Cerebellum (tissue), 4 donors: ENCODE measurements at places on chromosomes 11 and 22.

DNA sequence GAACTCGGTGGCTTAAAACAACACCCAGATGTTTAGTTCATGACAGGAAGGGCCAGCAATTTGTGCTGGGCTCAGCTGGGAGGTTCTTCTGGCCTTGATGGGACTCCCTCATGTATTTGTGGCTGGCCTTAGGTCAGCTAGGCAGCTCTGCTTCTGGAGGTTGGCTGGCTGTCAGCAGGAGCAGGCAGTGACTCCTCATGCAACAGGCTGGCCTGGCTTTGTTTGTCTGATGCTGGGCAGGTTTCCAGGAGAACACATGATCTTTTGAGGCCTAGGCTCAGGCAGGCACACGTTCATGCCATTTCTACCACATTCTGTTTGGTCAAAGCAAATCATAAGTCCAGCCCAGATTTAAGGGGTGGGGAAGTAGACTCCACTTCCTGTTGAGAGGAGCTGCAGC is 571.2 kb downstream of the TBC1D22A start:
- no peak for DNase-seq

- no peak for DNase-seq
Observed at GRCh38 chr11:126113012-126113411, 50.3 kb upstream of the CDON start.

- no peak for DNase-seq
Observed at GRCh38 chr11:111449696-111450479, 62.3 kb downstream of the BTG4 start.

GRCh38 chr22:50078761-50079160 is 6.5 kb downstream of the MLC1 start:
- DNase-seq: no peak

- DNase-seq: no peak
Observed at GRCh38 chr11:68471360-68472340, 11.1 kb downstream of the PPP6R3 start.

DNA sequence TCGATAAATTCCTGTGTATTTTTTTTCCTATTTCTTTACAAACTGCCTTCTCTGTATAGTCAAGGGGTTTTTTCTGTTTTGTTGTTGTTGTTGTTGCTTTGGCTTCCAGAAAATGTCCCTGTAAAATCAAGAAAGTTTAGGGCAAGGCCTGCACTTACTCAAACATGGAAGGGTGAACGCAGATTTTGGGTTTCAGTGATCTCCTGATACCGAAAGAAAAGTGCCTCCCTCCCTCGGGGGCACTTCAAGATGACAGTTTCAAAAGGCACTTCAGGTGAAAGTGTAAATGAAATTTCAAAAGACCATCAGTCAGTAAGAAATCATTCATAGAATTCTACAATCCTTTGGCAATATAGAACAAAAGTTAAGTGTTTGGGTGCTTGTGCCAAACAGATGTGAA is 43.4 kb upstream of the TMPRSS4 start:
- no peak for DNase-seq

- peak; percentile 58 for DNase-seq
Observed at GRCh38 chr22:24440718-24441405, 13.5 kb downstream of the ADORA2A start.

DNA sequence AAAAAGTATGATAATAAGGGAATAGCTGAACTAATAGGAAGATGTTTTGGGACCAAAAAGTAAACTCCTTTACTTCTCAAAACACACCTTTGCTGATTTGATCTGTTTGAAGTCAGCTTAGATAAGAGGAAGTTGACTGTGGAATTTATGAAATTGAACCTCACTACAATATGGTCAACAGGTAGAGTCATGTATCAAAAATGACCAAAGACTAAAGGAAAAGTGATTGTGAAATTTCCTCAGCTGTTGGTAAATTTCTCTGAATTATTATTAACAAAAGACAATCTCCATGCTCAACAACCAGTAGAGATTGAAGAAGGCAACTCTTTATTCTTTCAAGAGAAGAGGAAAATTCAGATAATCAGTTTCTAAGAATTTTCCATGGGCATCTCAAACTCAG is 826.5 kb downstream of the KCNA4 start:
- no peak for DNase-seq

GRCh38 chr11:69711822-69712801 is 8.3 kb upstream of the FGF19 start:
- no peak for DNase-seq

DNA sequence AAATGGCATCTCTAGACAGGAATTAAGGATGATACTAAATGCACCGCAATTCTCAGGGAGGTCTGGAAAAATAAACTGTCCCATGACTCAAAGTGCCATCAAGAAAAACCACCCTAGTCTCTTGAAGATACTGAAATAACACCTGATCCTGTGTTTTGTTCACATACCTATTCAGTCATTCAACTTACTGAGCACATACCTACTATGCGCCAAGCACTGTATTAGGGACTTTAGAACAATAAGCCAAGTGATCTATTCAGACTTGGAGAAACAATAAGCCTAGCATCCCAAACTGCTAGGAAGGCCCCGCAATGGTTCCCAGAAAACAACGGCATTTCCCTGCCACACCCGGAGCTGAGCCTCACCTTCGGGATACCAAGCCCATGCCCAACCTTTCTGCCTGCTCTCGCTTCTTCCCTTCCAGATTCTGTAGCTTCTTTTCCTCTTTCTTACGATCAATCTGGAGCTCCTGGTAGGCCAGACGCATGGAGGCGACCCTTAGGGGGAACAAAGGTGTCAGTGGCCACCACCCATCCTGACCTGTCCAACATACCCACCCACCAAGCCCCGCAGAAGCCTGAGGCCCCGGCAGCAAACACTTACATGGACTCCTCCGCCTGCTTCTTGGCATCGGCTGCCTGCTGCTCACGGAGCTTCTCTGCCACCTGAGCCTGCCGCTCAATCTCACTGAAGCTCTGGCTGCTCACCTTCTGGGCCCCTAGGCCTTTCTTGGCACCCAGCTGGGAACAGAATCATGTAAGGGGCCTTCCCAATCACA is 5.4 kb downstream of the ARFGAP2 start:
- no peak for DNase-seq
